ENCODE measurements at places on chromosomes 4 and X.

DNA sequence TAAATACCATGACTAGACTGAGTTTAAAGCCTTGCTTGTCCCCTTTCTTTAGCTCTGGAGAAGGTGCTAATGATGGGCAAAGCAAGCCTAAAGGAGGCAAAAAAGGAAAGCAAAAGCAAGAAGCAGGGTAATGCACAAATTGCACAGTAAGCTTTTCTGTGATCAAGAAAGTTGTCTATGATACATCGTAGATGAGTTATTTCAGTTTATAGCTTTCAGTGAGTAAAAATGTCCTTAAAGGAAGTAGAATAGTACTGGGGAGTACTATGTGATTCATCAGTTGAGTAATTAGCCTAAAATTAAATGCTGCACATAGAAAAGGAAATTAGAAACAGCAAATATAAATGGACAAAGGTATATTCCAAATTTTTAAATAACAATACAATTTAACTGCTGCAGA, 50.2 kb upstream of the PDE5A start:
- DNase-seq, result no peak

DNA sequence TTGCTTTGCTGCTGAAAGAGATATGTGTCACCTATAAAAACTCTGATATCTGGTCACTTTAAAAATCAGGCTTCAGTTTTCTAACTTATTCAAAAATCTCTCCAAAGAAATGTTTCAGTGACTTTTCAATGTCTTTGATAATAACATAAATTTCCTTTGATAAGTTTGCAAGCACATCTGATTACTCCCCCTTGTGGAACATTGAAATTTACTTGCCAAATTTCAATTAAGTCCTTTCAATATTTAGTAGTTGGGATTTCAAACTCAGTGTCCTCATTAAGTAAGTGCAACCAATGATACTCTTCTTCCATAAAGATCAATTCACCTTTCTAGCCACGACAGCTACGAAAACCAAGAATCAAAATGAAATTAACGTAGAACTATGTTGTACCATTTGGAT, 151.3 kb upstream of the FAM47C start:
- DNase-seq, result no peak

DNA sequence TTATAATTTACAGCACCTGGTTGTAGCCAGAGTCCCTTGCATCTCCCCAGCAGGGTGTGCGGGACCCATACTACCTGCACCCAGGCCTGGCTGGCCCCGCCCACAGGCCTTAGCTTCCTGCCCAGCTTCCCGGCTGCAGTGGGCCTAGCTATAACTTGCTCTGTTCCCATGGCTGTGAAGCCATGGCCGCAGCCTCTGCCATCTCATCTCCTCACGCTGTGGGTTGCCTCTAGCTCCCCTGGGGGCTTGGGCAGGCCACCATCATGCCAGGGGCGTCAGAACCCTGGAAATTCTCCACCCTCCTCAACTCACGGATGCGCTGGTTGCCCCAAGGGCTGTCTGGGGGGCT, 26.1 kb upstream of the SORBS2 start:
- DNase-seq, result no peak

DNA sequence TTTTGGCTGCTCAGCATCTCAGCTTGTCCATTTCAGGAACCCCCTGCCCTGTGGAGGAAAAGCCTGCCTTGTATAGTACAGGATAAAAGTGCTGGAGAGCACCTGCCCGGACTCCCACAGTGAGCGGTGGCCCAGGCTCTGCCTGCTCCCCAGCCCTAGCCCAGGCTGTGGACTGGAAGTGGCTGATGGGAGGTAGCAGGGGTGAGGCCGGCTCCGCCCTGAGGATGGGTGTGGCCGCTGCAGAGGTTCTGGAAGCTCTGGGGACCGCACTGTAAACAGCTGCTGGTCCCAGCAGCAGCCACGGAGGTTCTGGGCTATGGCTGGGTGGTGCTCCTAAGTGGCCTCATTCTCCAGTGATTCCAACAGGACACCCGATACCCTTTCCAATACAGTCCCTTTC, 56.6 kb upstream of the HELT start:
- no peak for DNase-seq

GRCh38 chr4:56139241-56139827, 190.6 kb downstream of the CEP135 start:
- DNase-seq, result no peak

- no peak for DNase-seq
These were observed 206.7 kb downstream of the SHROOM3 start for GRCh38 chr4:76641758-76642157.

- DNase-seq, result no peak
These were observed 111.1 kb downstream of the ADRA2C start for GRCh38 chr4:3877236-3877635.

DNA sequence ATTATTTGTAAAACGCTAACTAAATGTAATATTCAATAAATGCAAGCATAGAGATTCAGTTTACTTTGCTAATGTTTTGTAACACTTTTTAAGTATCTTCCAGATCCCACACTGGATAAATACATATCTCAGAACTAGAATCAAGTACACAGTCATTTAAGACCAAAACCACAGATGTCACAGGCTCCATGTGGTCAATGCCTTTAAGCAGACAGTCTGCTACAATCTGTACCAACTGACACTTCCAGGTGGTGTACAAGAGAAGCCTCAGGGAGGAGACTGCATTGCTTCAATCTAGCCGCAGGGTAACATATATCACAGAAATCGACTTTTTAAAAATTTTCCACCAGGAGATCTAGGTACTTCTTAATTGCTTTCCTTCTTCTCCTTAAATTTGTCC, 229.6 kb upstream of the DIAPH2 start:
- DNase-seq, result no peak

Data from stimulated activated CD8-positive, alpha-beta memory T cell treated with anti-CD3 and anti-CD28 coated beads, Interleukin-4, amount 100 ng/mL, for 1 hour (primary cell).